ENCODE measurements at places on chromosomes 4 and X. TPM values are rescaled to one million over a fixed set of nuclear protein-coding genes. Genes with fewer than 3 reads are reported as not detected.

DNA sequence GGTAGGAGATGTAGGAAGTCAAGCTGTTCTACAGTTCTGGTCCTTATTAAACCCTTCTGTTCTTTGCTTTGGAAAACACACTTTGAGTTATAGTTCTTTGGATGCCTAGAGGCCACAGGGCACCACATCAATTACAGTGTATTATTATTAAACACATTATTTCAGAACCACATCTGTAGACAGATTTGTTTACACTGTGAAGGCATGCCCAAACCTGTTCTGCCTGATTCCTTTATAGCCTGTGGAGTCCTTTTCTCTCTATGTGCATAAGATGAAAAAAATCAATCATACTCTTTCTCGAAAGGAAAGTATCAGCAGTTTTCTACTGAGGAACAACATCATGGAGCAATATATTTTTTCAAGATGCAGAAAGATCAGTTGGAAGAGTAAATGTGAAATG is 371.3 kb upstream of the INTU start:
- H3K4me1 ChIP-seq, result no peaks in the 10 kb centered on the region
- H3K27me3 ChIP-seq, result no peaks in the 10 kb centered on the region
- no peak for DNase-seq
- H3K4me3 ChIP-seq, result no peak overlapping the region
- H3K27ac ChIP-seq, result no peak overlapping the region

- H3K4me3 ChIP-seq, result no peak overlapping the region
- no peak overlapping the region for H3K27ac ChIP-seq
- H3K27me3 ChIP-seq, result no peaks in the 10 kb centered on the region
- no peaks in the 10 kb centered on the region for H3K36me3 ChIP-seq
- H3K4me1 ChIP-seq, result no peaks in the 10 kb centered on the region
Measured at GRCh38 chr4:61985426-61985825, 785.3 kb downstream of the ADGRL3 start.

PNMA3 gene
- total RNA-seq, result 6.3 TPM

MAP7D2 gene
- total RNA-seq, result 0.08 TPM

GRCh38 chrX:24396931-24397279 is 36.5 kb downstream of the SUPT20HL1 start:
- no peaks in the 10 kb centered on the region for H3K36me3 ChIP-seq
- no peak overlapping the region for H3K4me3 ChIP-seq
- no peak overlapping the region for H3K27ac ChIP-seq
- DNase-seq, result no peak
- peaks cover 2% of the 10 kb centered on the region for H3K27me3 ChIP-seq

TIGD4 gene
- 0.13 TPM for total RNA-seq

IQCM gene
- not detected for total RNA-seq

- H3K4me1 ChIP-seq, result no peaks in the 10 kb centered on the region
- no peaks in the 10 kb centered on the region for H3K36me3 ChIP-seq
- H3K4me3 ChIP-seq, result no peak overlapping the region
- H3K27ac ChIP-seq, result peak overlapping the region; percentile 4
Measured at GRCh38 chrX:47283015-47283771, 50.4 kb downstream of the USP11 start.

GRCh38 chr4:6391186-6391851 is 81.1 kb downstream of the PPP2R2C start:
- H3K27me3 ChIP-seq, result peaks cover 28% of the 10 kb centered on the region
- no peak overlapping the region for H3K27ac ChIP-seq
- peaks cover 5% of the 10 kb centered on the region for H3K36me3 ChIP-seq
- peaks cover 7% of the 10 kb centered on the region for H3K4me1 ChIP-seq
- no peak overlapping the region for H3K4me3 ChIP-seq
- no peak for DNase-seq

DNA sequence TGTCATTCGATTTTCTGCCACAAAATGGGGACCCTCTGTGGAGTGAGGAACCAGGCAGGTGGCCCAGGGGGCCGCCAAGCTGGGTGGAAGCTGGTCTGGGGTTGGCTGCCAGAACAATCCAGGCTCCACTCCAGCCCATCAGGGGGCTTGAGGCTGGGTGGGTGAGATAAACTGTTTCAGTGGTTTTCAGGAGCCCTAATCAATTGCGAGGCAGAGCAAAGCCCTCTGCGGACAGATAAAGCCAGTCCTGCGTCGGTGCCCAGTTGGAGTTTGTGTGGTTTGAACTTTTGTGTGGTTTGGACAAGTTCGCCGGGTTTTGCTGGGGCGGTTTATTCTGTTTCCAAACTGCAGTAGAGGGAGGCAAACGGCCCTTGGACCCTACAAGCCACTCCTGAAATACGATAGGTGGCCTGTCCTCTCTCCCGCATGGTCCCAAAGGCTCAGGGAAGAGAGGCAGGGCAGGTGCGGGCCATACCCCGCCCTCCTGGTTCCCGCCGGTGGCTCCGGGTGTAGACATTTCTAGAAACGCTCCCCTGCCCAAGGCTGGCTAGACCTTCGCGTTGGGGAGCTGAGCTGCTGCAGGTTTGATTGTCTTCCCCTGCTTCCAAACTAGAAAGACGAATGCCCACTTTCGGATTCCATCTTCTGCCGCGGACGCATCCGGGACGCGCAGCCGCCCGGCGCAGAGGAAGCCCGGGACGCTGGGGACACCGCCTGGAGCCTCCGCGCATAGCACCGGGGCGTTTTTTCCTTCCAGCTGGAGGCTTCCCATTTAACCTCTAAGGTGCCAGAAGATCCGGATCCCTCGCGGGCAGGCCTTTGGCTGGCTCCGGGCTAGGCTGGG is 169.0 kb upstream of the BCOR start:
- H3K4me1 ChIP-seq, result peaks cover 3% of the 10 kb centered on the region
- peak; percentile 25 for DNase-seq
- no peaks in the 10 kb centered on the region for H3K36me3 ChIP-seq
- no peaks in the 10 kb centered on the region for H3K27me3 ChIP-seq

DNA sequence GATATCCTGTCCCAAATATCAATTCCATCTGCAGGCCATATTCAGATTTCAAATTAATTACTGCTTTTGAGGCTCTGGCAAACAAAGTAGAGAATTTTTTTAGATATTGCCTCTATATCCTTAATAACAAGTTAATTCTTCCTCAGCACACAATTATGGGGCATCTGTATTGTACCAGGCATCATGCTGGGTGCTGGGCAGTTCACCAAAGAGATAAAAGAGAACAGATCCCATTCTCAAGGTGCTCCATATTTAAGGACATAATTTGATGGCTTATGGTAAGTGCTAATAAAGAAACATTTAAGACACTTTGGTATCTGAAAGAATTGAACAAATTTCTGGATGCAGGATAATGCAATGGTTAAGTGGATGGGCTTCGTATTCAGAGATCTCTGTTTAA is 65.8 kb downstream of the SPCS3 start:
- H3K4me1 ChIP-seq, result no peaks in the 10 kb centered on the region
- no peak overlapping the region for H3K4me3 ChIP-seq
- no peak overlapping the region for H3K27ac ChIP-seq
- no peaks in the 10 kb centered on the region for H3K36me3 ChIP-seq

- H3K4me3 ChIP-seq, result no peak overlapping the region
- DNase-seq, result no peak
- H3K27ac ChIP-seq, result no peak overlapping the region
- peaks cover 21% of the 10 kb centered on the region for H3K4me1 ChIP-seq
Measured at GRCh38 chrX:48789366-48790220, 3.2 kb downstream of the GATA1 start.

GRCh38 chrX:154980330-154981115 is 42.0 kb downstream of the F8 start:
- no peaks in the 10 kb centered on the region for H3K27me3 ChIP-seq
- DNase-seq, result peak; percentile 50
- peaks cover 5% of the 10 kb centered on the region for H3K4me1 ChIP-seq
- H3K36me3 ChIP-seq, result no peaks in the 10 kb centered on the region
- H3K4me3 ChIP-seq, result peak overlapping the region; percentile 75

- H3K4me3 ChIP-seq, result no peak overlapping the region
- H3K27ac ChIP-seq, result no peak overlapping the region
- peaks cover 7% of the 10 kb centered on the region for H3K27me3 ChIP-seq
- no peaks in the 10 kb centered on the region for H3K4me1 ChIP-seq
Measured at GRCh38 chr4:141971869-141972268, 335.5 kb downstream of the IL15 start.

GCNA gene
- 1.2 TPM for total RNA-seq

HELT gene
- not detected for total RNA-seq

DNA sequence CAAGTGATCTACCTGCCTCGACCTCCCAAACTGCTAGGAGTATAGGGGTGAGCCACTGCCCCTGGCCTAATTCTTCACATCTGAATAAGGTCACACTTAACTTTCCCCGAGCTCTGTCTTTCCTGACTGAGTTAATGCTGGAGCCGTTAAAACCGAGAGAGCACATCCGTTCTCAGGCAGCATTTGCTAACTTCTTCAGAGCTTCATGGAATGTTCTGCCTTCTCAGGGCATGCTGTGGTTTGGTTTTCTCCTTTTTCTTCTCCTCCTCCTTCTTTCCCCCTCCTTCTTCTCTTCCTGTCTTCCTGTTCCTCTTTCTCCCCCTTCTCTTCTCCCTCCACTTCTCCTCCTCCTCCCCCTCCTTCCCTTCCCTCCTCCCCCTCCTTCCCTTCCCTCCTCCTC is 119.9 kb downstream of the ASMT start:
- H3K27ac ChIP-seq, result no peak overlapping the region
- H3K4me3 ChIP-seq, result no peak overlapping the region
- peaks cover 4% of the 10 kb centered on the region for H3K36me3 ChIP-seq

FGG gene
- not detected for total RNA-seq

GRCh38 chr4:8898419-8898818 is 26.8 kb upstream of the HMX1 start:
- H3K27me3 ChIP-seq, result peaks cover 24% of the 10 kb centered on the region
- H3K4me3 ChIP-seq, result no peak overlapping the region
- no peak overlapping the region for H3K27ac ChIP-seq
- DNase-seq, result no peak
- no peaks in the 10 kb centered on the region for H3K36me3 ChIP-seq

DNA sequence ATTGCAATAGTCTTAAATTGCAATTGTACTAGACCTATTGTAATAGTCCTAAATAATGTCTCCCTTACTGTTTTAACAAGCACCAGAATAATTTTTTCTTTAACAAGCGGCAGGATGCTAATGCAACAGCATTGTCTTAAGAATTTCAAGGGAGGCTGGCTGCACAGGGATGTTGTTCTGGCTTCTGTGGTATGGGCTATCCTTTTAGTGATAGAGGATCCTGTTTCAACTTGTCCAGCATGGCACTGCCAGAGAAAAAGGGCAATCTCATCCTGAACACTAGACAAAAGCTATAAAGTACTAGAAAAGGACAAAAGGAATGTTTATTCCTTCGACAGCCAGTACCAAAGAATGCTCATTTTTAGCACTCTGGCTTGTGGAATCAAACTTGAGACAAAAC is 405.5 kb upstream of the ACTRT1 start:
- H3K36me3 ChIP-seq, result no peaks in the 10 kb centered on the region
- H3K27ac ChIP-seq, result no peak overlapping the region
- H3K4me3 ChIP-seq, result no peak overlapping the region
- DNase-seq, result no peak
- H3K27me3 ChIP-seq, result no peaks in the 10 kb centered on the region
